ENCODE measurements at places on chromosomes 6 and 20. TPM values are rescaled to one million over a fixed set of nuclear protein-coding genes. Genes with fewer than 3 reads are reported as not detected.

DNA sequence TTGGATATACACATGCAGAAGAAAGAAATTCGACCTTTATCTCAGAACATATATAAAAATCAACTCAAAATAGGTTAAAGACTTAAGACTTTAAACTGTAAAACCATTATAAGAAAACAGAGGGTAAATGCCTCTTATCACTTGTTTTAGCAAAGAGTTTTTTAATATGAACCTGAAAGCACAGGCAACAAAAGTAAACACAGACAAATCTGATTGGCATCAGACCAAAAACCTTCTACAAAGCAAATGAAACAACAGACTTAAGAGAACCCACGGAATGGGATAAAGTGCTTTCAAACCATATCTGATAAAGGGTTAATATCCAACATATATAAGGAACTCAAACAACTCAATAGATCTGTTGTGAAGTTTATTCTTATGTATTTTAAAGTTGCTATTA, 309.9 kb upstream of the OPRM1 start:
- DNase-seq = no peak

GRCh38 chr6:112010328-112010727, 43.6 kb upstream of the CCN6 start:
- DNase-seq = no peak

DNA sequence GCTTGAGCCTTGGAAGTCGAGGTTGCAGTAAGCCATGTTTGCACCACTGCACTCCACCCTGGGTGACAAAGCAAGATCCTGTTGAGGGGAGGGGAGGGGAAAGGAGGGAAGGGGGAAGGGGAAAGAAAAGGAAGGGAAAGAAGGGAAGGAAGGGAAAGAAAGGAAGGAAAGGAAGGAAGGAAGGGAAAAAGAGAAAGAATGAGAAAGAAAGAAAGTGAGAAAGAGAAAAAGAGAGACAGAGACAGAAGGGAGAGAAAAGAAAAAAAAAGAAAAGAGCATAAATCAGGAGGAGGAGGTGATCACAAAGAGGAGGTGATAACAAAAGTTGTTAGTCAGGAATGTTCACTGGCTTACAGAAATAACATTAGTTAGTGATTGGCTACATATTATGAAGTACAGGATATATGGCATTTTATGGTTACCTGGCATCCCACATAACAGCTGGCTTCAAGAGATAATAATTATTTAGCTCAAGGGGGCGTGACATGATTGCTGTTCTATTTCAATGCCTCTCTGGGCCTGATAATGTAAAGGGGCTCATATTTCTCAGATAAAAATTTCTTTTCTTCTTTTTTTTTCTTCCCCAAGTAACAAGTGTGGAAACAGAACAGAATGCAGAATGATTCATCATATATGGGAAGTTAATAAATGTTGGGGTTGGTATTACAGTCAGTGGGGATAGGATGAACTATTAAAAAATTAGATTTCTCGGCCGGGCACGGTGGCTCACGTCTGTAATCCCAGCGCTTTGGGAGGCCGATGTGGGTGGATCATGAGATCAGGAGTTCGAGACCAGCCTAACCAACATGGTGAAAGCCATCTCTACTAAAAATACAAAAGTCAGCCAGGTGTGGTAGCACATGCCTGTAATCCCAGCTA, 27.1 kb downstream of the SAMHD1 start:
- no peak for DNase-seq

- DNase-seq = no peak
Observed at GRCh38 chr6:90195094-90195829, 101.4 kb downstream of the BACH2 start.

- no peak for DNase-seq
Observed at GRCh38 chr6:57024775-57025174, 21.7 kb upstream of the KIAA1586 start.

DNA sequence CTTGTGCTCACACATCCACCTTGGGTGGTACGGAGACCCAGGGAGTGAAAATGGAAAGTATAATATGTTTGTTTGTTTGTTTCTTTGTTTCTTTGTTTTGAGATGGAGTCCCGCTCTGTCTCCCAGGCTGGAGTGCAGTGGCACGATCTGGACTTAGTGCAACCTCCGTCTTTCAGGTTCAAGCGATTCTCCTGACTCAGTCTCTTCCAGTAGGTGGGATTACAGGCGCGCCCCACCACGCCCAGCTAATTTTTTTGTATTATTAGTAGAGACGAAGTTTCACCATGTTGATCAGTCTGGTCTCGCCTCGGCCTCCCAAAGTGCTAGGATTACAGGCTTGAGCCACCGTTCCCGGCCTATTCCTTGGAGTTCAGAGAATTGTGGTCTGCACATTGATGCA, 115.4 kb downstream of the TRIM27 start:
- no peak for DNase-seq

GRCh38 chr20:10381477-10381876, 52.5 kb downstream of the MKKS start:
- DNase-seq = no peak

- no peak for DNase-seq
Observed at GRCh38 chr6:80340280-80340679, 233.8 kb downstream of the BCKDHB start.

DNA sequence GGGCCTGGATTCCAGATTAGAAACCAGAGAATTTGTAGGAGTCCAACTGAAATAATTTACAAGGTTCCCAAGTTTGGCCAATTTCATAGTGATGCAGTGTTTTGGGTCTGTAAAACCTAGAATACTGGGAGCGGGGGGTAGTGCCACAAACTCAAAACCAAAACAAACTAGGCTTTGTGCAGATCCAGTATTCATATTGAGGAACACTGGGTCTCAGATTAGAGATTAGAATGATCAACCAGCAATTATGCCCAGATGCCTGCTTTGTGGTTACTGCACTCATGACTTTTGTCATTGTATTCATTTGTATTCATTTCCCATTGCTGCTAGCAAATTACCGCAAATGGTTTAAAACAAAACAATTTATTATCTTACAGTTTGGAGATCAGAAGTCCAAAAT, 3.2 kb upstream of the NDUFAF4 start:
- no peak for DNase-seq

- DNase-seq = no peak
Observed at GRCh38 chr20:56187534-56188165, 60.9 kb upstream of the MC3R start.

GRCh38 chr6:43937236-43938177, 167.5 kb downstream of the VEGFA start:
- DNase-seq = no peak

GRCh38 chr6:150267686-150268561, 100.9 kb upstream of the IYD start:
- DNase-seq = no peak

The KCTD20 gene
- 19.5 TPM for polyA plus RNA-seq

The CPNE5 gene
- polyA plus RNA-seq = 125 TPM

The SPAG4 gene
- polyA plus RNA-seq = 3.7 TPM

The HSF2 gene
- polyA plus RNA-seq = 10.8 TPM

The GLP1R gene
- polyA plus RNA-seq = not detected

The SLC52A3 gene
- polyA plus RNA-seq = not detected

The OPN5 gene
- polyA plus RNA-seq = not detected
